Neural progenitor cell (in vitro differentiated cells): ENCODE measurements at places on chromosomes 5 and 9. TPM values are rescaled to one million over a fixed set of nuclear protein-coding genes. Genes with fewer than 3 reads are reported as not detected.

GRCh38 chr9:93292664-93293328, 108.9 kb downstream of the WNK2 start:
- peaks cover 6% of the 10 kb centered on the region for H3K4me1 ChIP-seq
- no peak for DNase-seq
- H3K27ac ChIP-seq = no peak overlapping the region
- H3K27me3 ChIP-seq = no peaks in the 10 kb centered on the region
- H3K36me3 ChIP-seq = no peaks in the 10 kb centered on the region
- H3K4me3 ChIP-seq = no peak overlapping the region

The HSPB3 gene
- not detected in 2 replicates for total RNA-seq

- H3K36me3 ChIP-seq = no peaks in the 10 kb centered on the region
- no peak overlapping the region for H3K27ac ChIP-seq
- no peak overlapping the region for H3K4me3 ChIP-seq
- DNase-seq = no peak
- no peaks in the 10 kb centered on the region for H3K27me3 ChIP-seq
These were observed 16.1 kb downstream of the ACTBL2 start for GRCh38 chr5:57466544-57466943.

DNA sequence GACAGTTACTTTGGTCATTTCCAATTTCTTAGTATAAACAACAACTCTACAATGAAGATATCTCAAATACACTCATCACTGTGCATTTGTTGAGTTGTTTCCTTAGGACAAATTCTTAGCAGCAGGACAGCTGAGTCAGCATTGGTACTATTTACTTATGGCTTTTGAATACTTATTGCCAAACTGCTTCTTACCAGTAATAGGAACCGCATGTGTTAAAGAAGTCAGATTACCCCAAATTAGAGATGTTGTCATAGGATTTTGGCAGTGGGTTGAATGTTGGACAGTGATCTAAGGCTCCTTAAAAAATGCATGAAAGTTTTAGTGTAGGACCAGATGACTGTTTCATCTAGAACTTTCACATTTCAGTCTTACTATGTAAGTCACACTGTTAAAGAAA, 280.1 kb upstream of the DMRT1 start:
- H3K4me1 ChIP-seq = peaks cover 19% of the 10 kb centered on the region
- H3K36me3 ChIP-seq = no peaks in the 10 kb centered on the region
- no peaks in the 10 kb centered on the region for H3K27me3 ChIP-seq
- no peak for DNase-seq
- no peak overlapping the region for H3K27ac ChIP-seq
- no peak overlapping the region for H3K4me3 ChIP-seq

DNA sequence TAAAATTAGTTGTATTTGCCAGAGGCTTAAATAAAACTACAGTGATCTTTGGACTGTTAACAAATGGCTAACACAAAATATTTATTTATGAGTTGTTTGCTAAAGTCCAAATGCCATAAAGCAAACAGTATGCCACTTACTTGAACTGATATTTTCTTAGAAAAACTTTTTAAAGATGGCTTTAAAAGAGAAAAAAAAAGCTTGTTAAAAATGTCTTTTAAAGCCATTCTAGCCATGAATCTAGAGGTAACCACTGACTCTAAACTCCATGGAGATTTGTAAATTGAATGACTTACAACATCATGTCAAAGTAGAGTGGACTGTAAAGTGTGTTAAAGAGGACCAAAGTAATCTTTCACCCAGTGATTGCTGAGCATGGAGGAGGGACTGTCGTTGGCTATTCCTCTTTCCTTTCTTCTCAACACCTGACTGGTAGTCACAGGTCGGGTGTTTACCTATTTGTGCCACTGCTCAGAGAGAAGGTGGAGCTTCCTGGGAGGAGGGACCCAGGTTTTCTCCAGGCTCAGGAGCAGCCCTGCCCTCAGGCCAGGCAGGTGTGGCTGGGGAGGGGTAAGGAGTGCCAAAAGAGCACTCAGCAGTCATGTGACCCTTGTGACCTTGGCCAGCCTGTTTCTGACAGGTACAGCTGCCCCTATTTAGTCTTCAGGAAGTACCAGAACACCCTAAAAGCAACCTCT, 69.1 kb upstream of the TJP2 start:
- H3K4me3 ChIP-seq = no peak overlapping the region
- no peak for DNase-seq
- H3K4me1 ChIP-seq = peaks cover 4% of the 10 kb centered on the region

DNA sequence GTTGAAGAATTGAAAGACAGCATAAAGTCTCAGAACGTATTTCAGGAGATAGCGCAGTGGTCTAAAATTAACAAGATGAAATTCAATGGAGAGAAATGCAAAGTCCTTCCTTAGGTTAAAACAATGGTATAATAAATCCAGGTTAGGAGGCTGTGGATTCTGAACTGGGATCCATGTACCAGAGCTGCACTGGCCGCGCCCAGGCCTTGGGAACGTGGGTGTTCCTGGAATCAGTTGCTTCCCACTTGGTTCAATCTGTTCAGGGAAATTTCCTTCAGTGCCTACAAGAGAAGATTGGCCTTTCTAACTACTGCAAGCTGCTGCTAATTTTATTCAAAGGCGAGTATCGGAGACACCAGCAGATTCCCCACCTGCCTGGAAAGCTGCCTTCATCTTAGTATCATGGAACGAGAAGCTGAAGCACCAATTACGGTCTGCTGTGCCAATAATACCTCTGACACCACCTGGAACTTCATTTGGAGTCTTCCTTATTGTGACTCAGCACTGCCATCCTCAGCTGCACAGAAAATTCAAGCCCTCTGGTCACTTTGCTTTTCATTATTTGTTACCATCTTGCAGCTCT, 14.3 kb upstream of the CTNND2 start:
- H3K27ac ChIP-seq = no peak overlapping the region
- no peaks in the 10 kb centered on the region for H3K36me3 ChIP-seq
- H3K27me3 ChIP-seq = no peaks in the 10 kb centered on the region
- H3K4me1 ChIP-seq = no peaks in the 10 kb centered on the region
- DNase-seq = no peak
- no peak overlapping the region for H3K4me3 ChIP-seq

DNA sequence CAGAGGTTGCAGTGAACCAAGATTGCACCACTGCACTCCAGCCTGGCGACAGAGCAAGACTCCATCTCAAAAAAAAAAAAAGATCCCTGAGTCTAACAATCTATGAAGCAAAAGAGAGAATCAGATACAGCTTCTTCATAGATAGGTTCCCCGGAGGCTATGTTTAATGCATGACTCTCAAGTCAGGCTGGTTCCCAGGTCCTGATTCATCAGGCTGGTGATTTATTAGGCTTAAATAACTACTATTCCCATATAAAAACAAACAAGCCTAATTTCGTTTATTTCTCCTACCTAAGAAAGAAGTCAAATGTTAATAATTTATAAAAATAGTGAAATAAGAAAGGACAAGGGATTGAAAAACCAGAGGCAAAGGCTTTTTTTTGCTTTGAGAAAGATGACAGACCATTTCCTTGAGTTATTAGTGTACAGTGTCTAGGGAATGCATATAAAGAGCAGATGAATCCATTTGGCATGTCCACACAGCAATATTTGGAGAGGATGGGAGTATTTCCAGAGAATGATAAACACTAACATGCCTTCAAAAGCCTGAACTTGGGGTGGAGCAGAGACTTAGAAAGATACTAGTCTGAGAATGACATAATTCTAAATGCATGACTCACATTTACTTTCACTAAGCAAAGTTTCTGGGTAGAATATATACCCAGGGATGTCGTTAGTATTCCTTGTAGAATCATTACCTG, 115.3 kb downstream of the NREP start:
- DNase-seq = no peak
- H3K4me1 ChIP-seq = no peaks in the 10 kb centered on the region
- no peaks in the 10 kb centered on the region for H3K27me3 ChIP-seq
- H3K36me3 ChIP-seq = no peaks in the 10 kb centered on the region

DNA sequence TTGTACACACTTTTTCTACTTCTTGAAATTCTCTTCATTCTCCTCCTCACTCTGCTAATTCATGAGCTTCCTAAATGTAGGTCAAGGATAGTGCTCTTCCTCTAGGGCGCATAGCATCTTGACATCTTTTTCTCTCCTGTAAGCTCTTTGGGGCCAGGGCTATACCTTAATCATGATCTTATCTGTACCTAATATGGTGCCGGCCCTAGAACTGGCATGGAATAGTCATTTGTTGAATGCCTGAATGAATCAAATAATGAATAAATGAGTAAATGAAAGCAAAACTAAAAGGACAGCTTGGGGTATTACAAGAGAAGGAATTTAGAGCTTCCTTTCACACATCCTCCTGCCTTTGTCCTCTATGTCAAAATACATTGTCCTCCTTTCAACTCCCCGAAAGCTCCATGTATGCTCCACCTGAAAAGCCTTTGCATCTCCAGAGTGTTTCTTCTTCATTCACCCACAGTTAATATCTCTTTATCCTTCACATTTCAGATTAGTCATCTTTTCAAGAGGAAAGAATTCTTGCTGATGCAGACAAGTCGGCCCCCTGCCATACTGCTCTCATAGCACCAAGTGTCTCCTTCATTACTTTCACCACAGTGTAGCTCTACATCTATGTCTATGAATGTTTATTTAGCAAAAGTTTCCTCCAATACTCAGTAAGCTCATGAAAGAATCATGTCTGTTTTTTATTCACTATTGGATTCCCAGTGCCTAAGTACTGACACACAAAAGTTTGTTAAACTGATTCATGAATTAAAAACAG, 16.4 kb upstream of the PPP2R2B start:
- H3K4me1 ChIP-seq = peaks cover 9% of the 10 kb centered on the region
- no peak overlapping the region for H3K4me3 ChIP-seq
- no peak for DNase-seq
- H3K27ac ChIP-seq = no peak overlapping the region
- no peaks in the 10 kb centered on the region for H3K27me3 ChIP-seq
- no peaks in the 10 kb centered on the region for H3K36me3 ChIP-seq
